Esophagus squamous epithelium (tissue), 5 donors: ENCODE measurements at places on chromosomes 3 and 15. TPM values are rescaled to one million over a fixed set of nuclear protein-coding genes. Genes with fewer than 3 reads are reported as not detected.
A peak's percentile ranks its signal among the peaks of the same experiment; 100 is the strongest.

DNA sequence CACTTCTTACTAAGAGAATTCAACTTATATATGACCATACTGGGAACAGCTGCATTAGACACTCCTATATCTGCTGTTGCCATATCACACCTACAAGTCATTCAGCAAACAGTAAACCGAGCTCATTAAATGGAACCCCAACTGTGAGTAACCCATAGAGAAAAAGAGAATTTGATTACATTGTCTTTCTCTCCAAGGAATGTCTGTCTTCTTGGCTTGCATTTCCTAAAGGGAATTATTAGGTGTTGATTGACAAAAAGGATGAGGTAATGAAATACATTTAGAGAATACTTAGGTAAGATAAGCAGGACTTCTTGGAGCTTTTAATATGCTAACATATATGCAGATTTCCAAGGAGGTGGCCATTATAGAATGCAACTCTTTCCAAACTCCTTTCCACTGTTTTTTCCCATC lies 76.8 kb downstream of the SLMAP start:
- no peak for DNase-seq

DNA sequence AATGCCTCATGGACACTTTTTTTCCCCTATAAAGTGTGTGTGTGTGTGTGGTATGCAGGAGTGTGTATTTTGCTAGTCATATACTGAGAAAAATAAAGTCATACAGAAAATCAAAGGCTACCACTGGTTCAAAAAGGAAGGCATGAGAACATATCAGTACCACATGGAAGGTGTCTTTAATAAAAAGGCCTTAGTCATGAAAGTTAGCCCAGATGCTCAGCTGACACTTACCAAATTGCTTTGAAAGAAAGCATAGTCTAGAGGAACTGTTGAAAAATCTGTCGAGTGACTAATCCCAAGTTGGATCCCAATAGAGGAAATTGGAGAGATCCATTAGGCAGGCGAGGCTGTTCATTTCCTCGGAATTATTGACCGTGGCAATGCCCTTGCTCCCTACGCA lies 432.9 kb upstream of the CFAP20DC start:
- DNase-seq: no peak

The DLL4 gene
- total RNA-seq: 1.5 TPM

The A4GNT gene
- not detected for total RNA-seq

- no peak for DNase-seq
Observed at GRCh38 chr3:182969853-182970252, 10.5 kb downstream of the DCUN1D1 start.

The THSD4 gene
- 232 TPM for total RNA-seq

- no peak for DNase-seq
Observed at GRCh38 chr3:101809178-101810021, 30.4 kb downstream of the NXPE3 start.

DNA sequence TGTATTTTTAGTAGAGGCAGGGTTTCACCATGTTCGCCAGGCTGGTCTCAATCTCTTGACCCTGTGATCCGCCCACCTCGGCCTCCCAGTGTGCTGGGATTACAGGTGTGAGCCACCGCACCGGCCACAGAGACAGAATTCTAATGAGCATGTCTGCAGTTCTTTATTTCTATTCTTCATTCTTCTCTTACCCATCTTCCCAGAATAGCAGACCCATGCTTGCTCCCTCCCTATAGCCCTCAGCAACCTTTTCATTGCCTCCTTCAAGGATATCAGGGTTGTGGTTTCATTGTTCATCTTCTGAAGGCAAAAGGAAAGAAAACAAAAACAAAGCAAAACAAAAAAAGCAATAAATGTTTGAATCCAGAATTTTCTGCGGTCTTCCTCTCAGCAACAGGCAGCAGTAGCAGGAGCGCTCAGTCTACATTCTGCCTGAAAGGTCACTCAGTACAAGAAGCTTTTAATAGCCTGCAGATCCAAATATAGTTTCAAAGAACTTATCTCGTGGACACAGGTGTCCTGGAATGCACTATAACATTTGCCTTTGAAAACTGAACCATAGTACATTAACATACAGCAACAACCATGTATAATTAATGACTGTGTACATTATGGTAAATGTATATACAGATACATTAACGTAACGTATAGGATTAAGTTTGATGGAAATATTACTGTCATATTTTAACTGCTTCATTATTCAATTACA lies at the start of gene SMCO1:
Gene SMCO1 (minus strand): TSS at position 434 of the 709 bp plus-strand sequence. CDS start 137 bp downstream, at position 297.
- no peak for DNase-seq

The GHSR gene
- not detected for total RNA-seq

DNA sequence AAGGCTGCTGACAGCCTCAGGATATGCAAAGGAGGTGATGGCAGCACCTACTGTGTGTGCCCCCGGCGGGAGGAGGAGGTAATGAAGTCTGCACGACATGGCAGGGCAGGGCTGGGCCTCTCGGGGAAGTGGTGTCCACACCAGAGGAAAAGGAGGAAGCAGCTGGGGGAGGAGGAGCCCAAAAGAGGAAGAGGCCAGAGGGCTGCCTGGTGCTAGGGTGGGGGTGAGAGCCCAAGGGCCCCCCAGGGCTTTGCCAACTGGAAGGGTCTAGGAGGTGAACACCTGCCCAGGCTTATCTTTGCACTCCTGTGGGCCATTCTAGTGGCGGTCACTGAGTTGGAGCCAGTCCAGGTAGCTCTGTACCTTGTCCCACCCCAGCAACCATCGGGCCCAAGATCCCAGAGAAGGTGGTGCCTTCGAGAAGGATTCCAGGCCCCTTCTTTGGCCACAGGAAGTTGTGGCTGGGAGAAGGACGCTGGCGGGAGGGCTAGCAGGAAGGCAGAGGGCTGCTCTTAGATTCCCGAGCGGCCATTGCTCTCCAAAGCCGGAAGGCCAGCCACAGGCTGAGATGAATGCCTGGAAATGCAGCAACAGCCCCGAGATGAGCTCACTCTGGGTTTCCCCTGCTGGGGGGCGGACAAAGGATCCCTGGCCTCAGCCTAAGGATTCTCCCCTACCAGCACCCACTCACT lies 7.0 kb downstream of the GNAI2 start:
- DNase-seq: peak; percentile 47

DNA sequence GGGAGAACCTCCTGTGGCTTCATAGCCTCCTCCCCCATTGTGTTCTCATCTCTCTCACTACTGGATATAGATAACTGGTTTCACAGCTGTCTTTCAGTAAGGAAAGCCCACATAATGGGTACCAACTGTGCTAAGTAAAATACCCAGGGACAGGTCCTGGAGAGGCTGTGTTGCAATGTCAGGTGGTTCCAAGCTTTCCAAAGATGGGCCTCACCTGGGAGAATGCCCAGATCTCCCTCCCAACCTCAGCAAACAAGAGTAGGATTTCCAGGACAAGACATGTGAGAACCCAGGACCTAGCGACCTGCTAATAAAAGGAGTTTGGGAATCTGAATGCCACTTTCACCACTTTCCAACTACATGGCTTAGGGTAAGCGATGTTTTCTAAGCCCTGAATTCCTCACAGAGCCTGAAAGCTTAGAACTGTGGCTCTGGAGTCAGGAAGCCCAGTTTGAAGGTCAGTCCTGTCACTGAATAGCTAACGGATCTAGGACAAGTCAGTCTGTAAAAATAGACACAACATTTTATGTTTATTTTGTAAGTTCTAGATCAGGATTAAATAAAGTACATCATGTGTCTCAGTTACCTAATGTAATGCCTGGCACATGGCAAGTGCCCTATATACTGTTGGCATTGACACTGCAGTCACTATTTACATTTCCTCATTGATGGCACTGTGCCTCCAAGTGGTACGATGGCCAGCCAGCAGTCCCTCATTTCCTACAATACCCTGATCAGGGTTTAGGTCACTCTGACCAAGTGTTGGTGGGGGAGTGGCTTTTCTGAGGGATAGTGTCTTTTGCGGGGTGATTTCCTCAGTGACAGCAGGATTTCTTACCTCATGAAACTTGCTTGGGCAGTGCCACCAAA lies 11.9 kb downstream of the CERS3 start:
- no peak for DNase-seq

DNA sequence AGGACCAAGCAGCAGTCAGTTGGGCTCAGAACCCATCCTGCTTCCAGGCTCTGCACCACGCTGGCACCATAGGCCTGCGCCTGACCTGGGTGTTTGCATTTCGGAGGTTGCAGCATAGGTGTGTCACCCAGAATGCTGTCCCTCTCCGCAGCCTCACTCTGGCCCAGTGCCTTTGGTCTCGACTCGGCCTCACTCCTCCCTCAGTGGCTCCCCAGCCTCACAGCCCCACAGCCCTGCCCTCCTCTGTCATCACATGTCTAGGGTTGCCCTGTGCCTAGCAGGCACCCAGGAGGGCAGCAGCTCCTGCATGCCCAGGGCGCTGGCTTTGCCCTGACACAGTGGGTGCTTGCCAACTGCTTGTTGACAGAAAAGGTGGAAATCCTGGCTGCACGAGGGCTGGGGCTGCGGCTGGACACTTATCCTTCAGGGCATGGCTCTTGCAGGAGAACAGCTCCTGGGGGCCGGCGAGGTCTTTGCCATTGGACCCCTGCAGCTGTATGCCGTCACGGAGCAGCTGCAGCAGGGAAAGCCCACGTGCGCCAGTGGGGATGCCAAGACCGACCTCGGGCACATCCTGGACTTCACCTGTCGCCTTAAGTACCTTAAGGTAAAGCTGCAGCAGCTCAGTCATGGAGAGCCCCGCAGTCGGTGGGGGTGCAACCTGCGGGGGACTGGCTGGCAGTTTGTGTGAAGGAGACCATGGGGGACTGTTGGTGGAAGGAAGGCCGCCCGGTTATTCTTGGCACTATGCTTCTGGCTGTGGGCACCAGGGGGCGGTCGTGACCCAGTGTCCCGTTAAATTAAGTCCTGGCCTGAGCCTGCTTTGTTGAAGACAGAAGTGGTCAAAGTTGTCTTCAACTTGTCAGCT lies 16.2 kb downstream of the NISCH start:
- DNase-seq: no peak

DNA sequence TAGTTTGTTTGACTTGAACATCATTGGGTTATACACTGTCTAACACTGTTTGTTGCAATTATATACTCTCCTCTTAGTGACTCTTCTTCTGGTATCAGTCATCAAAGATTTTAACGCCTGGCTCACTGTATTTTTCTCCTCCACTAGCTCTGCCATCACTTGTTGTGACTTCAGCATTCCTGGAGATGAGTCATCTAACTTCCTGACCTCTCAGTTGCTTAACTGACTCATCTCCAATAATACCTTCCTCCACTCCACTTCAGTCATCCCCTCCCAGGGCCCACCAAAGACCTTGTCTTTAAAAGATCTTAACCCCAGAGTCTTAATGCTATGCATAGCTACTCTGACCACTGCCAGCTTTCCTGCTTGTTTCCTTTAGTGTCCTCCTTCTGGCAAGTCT lies 28.6 kb upstream of the CLSTN2 start:
- no peak for DNase-seq

DNA sequence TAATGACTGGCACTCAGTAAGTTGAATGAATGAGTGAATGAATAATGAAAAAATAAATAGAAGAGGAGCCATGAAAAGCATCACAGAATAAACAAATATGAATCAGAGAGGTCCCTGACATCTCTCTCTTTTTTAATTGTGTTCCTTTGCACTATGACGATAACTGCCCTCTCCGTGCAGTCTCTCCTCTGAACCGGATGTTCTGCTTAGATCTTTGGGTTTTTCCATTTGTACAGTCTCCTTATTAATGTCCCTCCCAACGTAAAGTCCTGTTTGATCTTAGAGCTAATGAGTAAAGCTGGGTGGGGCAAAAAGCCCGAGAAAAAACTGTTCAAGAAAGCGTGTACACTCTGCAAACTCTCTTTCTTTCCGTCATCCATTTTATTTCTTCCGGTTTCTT lies 28.3 kb upstream of the BHLHE40 start:
- DNase-seq: no peak

GRCh38 chr3:155634121-155634719 lies 110.7 kb downstream of the PLCH1 start:
- DNase-seq: no peak

The TARS3 gene
- total RNA-seq: 7.6 TPM

- no peak for DNase-seq
Observed at GRCh38 chr3:32405711-32406323, 14.2 kb downstream of the CMTM7 start.

DNA sequence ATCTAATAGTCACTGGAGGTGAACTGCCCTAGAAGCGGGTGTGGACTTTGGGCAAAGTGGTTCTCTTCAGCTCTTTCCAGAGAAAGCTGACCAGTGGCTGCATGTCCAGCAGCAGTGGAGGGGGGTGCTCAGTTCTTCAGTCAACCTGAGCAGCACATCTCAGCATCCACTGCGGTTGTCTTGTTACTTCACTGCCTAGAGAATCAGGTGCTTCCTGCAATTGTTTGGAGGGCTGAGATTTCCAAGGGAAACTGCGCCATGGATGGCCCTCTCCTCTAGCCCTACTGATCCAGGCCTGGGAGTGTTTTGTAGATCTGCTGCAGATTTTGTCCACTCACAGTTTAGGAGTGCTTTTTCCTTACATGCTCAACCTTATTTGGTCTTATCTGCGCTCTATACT lies 65.6 kb upstream of the CFAP161 start:
- DNase-seq: no peak

DNA sequence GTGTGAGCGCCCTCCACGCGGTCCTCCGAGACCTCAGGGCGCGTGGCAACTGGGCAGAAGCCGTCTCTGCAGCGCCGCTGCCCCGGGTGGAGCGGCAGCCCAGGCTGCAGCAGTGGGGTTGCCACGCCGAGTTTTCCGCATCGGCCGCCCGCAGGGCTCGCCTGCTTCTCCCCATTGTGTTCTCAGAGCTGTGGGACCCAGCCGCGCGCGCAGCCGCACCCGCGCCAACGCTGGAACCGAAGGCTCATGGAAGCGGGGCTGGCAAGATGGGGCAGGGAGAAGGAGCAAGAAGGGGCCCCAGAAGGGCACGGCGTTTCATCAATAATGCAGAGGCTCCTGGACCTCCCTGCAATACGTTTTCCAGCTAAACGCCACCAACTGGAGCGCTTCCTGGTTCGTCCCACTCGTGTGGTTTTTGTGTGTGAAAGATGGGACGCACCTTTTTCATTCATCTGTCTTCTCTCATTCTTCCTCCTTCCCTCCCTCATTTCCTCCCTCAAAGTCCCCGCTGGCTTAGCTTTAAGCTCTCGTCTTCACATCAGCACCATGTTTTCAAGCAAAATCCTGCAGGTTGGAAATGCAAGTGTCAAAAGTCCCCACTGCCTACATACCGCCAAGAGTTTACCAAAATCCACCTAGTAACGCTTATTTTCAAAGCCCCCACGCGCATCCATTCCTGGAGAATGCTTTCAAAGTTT lies 1.2 kb downstream of the ROBO1 start:
- DNase-seq: no peak

DNA sequence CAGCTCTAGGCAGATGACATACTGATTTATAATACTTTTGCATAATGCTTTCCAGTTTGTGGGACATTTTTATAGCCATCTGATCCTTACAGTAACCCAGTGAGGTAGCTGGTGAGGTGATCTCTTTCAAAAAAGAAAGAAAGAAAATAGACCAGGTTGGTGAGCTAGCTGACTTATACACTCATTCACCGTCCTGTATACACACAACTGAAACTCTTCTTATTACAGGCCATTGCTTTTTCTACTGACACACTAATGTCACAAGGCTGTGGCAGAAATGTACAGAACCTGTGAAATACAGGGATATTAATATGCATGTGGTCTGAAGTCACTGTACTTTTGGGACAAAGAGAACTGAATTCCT lies 150.2 kb upstream of the BHLHE40 start:
- no peak for DNase-seq

The THBS1 gene
- 6.3 TPM for total RNA-seq
